Fibroblast of villous mesenchyme (primary cell): ENCODE measurements at places on chromosomes 6 and 20. TPM values are rescaled to one million over a fixed set of nuclear protein-coding genes. Genes with fewer than 3 reads are reported as not detected.

The SLC17A2 gene
- not detected in 2 replicates for total RNA-seq

The ELOVL4 gene
- total RNA-seq: 5.2 and 9.1 TPM in 2 replicates

The TCF21 gene
- total RNA-seq: under 0.01 and 1.3 TPM in 2 replicates

The POPDC3 gene
- total RNA-seq: 17.7 and 19.4 TPM in 2 replicates

The PRR18 gene
- under 0.01 TPM in 1 of 2 replicates, not detected in the other for total RNA-seq

The C6orf15 gene
- total RNA-seq: not detected in 2 replicates

The NTSR1 gene
- under 0.01 TPM in 2 replicates for total RNA-seq
